ENCODE measurements at places on chromosomes 11 and 22. TPM values are rescaled to one million over a fixed set of nuclear protein-coding genes. Genes with fewer than 3 reads are reported as not detected.
A peak's percentile ranks its signal among the peaks of the same experiment; 100 is the strongest.

- DNase-seq, result no peak
These were observed 14.9 kb downstream of the EHD1 start for GRCh38 chr11:64863391-64864060.

Gene LRRC32
- polyA plus RNA-seq, result not detected

Gene C11orf91
- not detected for polyA plus RNA-seq

GRCh38 chr22:17845790-17846189 is 71.5 kb upstream of the BID start:
- DNase-seq, result no peak

- DNase-seq, result no peak
These were observed 194.0 kb upstream of the CADM1 start for GRCh38 chr11:115698243-115698642.

GRCh38 chr22:48499456-48500425 is 1327.9 kb downstream of the BRD1 start:
- no peak for DNase-seq

DNA sequence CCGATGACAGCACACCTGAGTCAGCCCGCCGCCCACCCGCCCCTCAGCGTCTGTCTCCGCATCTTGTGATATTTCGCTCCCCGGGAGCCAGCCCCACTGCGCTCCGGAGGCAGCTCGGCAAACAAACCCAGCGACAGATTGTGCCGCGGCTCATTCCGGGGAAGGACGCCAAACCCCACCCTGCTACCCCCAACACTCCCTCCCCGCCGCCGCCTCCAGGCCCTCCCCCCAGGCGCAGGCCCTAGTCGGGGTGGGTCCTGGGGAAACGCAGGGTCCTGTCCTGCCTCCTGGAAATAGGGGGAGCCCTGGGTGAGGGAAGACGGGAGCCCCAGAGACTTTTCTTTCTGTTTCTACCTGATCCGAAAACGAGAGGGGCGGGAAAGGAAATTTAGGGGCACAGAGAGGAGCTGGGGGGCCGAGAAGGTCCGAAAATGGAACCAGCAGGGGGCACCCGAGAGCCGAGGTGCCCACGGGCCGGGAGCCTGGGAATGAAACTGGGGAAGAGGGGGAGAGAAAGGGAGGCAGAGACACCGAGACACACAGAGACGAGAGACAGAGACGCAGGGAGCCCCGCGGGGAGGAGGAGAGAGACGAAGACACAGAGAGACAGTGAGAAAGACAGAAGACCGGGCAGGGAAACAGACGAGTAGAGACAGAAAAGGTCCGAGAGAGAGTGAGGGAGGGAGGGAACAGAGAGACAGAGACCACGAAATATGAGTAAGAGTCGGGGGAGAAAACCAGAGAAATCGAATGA is 1.7 kb upstream of the RTN4RL2 start:
- peak; percentile 45 for DNase-seq

DNA sequence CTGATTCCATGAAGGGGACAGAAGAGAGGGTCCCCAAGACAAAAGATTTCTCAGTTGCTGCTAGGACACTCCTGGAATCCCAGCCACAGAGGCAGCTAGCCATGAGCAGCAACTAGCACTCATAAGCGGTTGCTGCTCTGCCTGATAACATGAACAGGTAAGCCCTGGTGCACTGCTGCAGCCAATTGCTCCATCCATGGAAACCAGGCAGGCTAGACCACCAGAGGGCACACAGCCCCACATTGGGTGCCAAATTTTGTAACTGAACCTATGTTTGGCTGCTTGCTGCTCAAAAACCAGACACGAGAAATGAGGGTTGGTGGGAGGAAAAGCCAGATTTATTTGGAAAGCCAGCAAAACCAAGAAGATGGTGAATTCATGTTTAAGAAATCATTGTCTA is 21.9 kb upstream of the QSER1 start:
- no peak for DNase-seq

GRCh38 chr11:74460481-74461154 is 6.7 kb downstream of the KCNE3 start:
- DNase-seq, result no peak

Gene VWCE
- polyA plus RNA-seq, result not detected

Gene MYO7A
- polyA plus RNA-seq, result not detected

DNA sequence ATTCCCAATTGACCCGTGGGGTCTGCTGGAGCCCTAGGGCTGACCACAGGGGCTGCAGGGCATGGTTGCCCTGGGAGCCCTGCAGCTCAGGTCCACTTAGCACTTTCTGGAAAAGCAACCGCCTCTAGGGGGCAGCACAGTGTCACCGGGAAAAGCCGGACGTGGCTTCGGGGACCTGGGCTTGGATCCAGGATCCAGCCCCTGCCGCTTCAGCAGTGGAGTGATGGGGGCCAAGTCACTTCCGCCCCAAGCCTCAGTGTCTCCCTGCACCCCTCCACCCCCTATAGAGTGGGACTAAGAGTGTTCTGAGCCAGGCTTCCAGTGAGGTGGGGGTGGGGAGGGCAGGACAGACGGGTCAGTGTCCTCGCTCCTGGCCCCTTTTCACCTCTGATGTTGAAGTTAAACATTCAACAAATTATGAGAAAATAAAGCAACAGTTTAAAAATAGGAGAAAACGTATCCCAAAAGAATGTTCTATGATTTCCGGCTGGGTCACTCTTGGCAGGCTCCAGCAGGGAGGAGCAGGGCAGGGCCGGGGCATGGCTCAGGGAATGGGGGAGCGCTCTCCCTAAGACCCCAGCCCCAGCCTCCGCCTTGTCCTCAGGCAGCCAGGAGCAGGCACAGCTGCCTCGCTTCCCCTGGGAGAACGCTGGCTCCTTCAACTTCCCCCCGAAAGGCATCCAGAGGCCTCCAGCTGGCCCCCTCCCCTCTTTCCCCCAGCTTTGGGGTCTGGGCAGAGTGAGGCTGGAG is 96.5 kb upstream of the FGF3 start:
- no peak for DNase-seq

- DNase-seq, result no peak
These were observed 42.1 kb downstream of the PACSIN2 start for GRCh38 chr22:42972649-42973535.

- DNase-seq, result no peak
These were observed 50.4 kb downstream of the FCHSD2 start for GRCh38 chr11:73091521-73092305.

- no peak for DNase-seq
These were observed 926 bp downstream of the CD6 start for GRCh38 chr11:60972182-60973030.

DNA sequence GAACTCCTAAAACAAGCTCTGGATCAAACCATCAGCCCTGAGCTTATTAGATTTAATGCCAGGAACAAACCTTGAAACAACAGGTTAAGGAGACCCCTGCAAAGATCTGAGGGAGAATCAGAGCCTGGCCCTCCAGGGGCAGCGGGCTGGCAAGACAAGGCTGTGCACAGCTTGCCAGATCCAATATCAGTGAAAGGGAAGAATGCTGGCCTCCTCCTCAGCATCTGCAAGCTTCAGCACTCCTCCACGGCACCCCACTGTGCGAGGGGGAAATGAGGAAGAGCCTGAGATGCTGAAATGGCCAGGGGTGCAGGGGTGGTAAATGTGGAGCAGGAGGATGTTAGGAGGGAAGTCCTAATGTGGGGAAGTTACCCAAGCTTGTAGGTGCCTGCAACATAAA is 167.0 kb downstream of the TENM4 start:
- DNase-seq, result no peak

DNA sequence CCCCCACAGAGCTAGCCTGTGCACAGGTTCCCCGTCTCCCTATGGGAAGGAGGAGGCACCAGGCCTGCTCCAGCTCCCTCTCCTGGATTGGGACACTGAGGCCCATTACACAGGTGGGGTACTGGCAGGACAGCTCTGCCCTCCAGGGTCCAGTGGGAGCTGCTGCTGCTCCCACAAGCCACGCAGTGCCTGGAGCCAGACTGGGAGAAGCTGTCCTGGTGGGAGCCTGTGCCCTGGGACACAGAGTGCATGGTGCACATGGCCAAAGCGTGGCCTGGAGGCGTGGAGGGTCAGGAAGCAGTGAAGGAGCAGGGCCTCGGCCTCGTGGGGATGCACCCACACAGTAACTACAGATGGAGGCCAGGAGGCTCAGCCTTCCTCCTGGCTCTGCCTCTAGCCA is 27.5 kb downstream of the DUSP8 start:
- no peak for DNase-seq

DNA sequence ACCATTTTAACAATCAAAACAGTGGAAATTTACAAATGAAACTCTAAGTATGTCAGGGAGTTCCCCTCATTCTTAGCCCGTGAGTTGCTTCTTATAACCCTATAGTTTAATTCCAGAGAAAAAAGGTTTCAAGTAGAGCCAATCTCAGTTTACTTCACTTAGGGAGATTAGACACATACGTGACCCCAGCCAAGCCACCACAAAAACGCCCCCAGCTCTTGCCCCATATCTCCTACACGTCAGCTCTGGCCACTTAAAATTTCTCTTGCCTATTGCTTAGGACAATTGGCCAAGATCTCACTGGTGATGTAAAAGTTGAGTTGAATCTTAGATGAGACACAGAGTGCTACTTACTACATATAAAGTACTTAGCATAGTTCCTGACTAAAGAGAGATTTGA is 166.4 kb downstream of the ETS1 start:
- DNase-seq, result no peak

- no peak for DNase-seq
These were observed 488.7 kb downstream of the TBC1D22A start for GRCh38 chr22:47250995-47251765.

GRCh38 chr11:72856551-72857345 is 42.5 kb downstream of the ATG16L2 start:
- no peak for DNase-seq

Gene PATE4
- polyA plus RNA-seq, result not detected

- no peak for DNase-seq
These were observed 3.1 kb upstream of the ATG2A start for GRCh38 chr11:64920124-64920523.

Gene OR52H1
- polyA plus RNA-seq, result not detected

GRCh38 chr11:12961615-12962014 is 47.5 kb upstream of the RASSF10 start:
- DNase-seq, result no peak
